Activated CD4-positive, alpha-beta T cell treated with anti-CD3 and anti-CD28 coated beads, Interleukin-2, amount 10 ng/mL, durations not matched to agents 24 days and 14 days (primary cell): ENCODE measurements at places on chromosomes 6 and 20. TPM values are rescaled to one million over a fixed set of nuclear protein-coding genes. Genes with fewer than 3 reads are reported as not detected.

DNA sequence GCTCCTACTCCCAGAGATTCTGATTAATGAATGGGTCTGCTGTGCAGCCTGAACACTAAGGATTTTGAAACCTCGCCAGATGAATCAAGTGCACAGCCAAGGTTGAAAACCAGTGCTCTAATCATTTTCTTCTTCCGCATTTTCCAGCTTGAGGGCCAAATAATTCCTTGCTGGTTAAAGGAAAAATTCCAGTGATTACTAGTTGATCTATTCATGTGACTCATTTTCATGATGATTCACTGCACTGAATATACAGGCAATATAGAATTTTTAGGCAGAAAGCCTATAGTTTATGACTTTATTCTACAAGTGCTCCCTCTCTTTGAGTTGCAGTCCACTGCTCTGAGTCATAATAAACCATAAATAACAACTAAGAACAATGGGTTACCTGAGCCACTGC, 80.6 kb upstream of the PROKR2 start:
- no peak overlapping the region for H3K4me3 ChIP-seq
- no peaks in the 10 kb centered on the region for H3K4me1 ChIP-seq
- no peaks in the 10 kb centered on the region for H3K36me3 ChIP-seq
- DNase-seq: no peak

- no peaks in the 10 kb centered on the region for H3K36me3 ChIP-seq
- no peaks in the 10 kb centered on the region for H3K4me1 ChIP-seq
- H3K27me3 ChIP-seq: no peaks in the 10 kb centered on the region
- H3K4me3 ChIP-seq: no peak overlapping the region
Measured at GRCh38 chr6:81937296-81937937, 184.9 kb upstream of the TENT5A start.

The HLA-DQB1 gene
- 1.5 and 1.6 TPM in 2 replicates for total RNA-seq

GRCh38 chr6:27742833-27743573, 169.2 kb downstream of the OR2B2 start:
- no peak overlapping the region for H3K4me3 ChIP-seq
- H3K27ac ChIP-seq: no peak overlapping the region
- H3K36me3 ChIP-seq: peaks cover 1% of the 10 kb centered on the region
- H3K4me1 ChIP-seq: peaks cover 19% of the 10 kb centered on the region
- H3K27me3 ChIP-seq: peaks cover 31% of the 10 kb centered on the region

GRCh38 chr20:59665656-59666555, 61.6 kb downstream of the PHACTR3 start:
- no peak overlapping the region for H3K27ac ChIP-seq
- no peaks in the 10 kb centered on the region for H3K27me3 ChIP-seq
- no peak overlapping the region for H3K4me3 ChIP-seq

The SLC25A27 gene
- 0.07 and 0.28 TPM in 2 replicates for total RNA-seq

The HSPA1L gene
- 1.8 and 2.5 TPM in 2 replicates for total RNA-seq

GRCh38 chr6:39378175-39378959, 55.9 kb upstream of the KCNK16 start:
- no peak for DNase-seq
- H3K4me1 ChIP-seq: peaks cover 2% of the 10 kb centered on the region
- peaks cover 8% of the 10 kb centered on the region for H3K27me3 ChIP-seq
- H3K4me3 ChIP-seq: no peak overlapping the region
- H3K27ac ChIP-seq: no peak overlapping the region

The IL17A gene
- total RNA-seq: not detected in 2 replicates

The SIRPB1 gene
- 0.82 and 2.8 TPM in 2 replicates for total RNA-seq

The COX4I2 gene
- not detected in 2 replicates for total RNA-seq

The C6orf89 gene
- total RNA-seq: 25.9 and 27.4 TPM in 2 replicates

The TUBB2B gene
- 0.12 TPM in 1 of 2 replicates, not detected in the other for total RNA-seq

The PHACTR3 gene
- not detected in 2 replicates for total RNA-seq

DNA sequence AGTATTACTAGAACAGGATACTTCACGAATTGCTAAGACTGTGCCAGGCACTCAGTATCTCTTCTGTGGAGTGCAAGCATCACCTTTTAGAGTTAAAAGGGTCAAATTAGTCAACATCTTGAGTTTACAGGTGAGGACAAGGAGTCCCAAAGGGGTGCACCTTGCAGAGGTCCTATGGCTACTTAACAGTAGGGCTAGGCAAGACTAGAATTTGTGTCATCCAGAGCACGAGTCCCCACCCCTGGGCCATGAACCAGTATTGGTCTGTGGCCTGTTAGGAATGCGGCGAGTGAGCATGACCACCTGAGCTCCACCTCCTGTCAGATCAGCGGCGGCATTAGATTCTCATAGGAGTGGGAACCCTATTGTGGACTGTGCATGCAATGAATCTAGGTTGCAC, 10.5 kb upstream of the DSTN start:
- peak overlapping the region; percentile 97 for H3K27ac ChIP-seq
- peaks cover 36% of the 10 kb centered on the region for H3K4me1 ChIP-seq
- DNase-seq: no peak
- H3K36me3 ChIP-seq: no peaks in the 10 kb centered on the region

DNA sequence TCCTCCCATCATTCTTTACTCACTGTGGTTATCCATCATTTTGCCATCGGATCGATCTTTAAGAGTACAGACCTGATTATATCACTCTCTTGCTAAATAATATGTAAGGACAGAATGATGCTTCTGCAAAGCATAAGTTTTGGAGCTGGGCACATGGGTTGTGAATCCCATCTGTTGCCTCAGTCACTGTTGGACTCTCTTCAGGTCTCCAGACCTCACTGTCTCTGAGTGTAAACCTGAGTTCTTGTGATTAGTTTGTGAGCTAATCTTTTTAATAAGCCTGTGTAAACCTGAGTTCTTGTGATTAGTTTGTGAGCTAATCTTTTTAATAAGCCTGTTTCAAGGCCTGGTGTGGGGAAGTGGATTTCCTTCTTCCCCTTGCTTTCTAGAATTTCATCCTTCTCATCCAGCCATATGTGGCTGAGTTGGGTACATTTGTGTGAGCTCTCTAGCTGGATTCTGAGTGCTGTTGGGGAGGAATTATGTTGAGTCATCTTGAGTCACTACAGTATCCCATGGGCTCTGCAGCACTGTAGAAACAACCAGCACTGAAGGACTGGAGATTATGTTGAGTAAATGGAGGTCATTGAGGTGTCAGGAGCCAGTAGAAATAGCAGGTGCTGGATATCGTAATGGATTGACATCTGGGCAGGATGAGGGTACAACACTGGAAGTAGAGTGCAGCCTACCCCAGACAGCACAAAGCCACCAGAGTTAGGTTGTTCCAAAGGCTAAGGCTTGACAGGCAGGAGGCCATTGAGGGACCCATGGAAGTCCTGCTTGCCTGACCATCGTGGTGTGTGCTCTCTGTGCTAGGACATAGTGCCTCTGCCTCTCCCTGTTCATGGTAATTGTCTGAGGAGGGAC, 52.4 kb downstream of the SCAND1 start:
- H3K36me3 ChIP-seq: peaks cover 28% of the 10 kb centered on the region
- H3K27me3 ChIP-seq: no peaks in the 10 kb centered on the region
- no peak overlapping the region for H3K27ac ChIP-seq
- H3K4me1 ChIP-seq: peaks cover 2% of the 10 kb centered on the region

The ELOVL4 gene
- 0.88 and 0.89 TPM in 2 replicates for total RNA-seq

The PTCRA gene
- not detected in 2 replicates for total RNA-seq

The SCRT2 gene
- total RNA-seq: not detected in 2 replicates

The C6orf15 gene
- total RNA-seq: not detected in 2 replicates

DNA sequence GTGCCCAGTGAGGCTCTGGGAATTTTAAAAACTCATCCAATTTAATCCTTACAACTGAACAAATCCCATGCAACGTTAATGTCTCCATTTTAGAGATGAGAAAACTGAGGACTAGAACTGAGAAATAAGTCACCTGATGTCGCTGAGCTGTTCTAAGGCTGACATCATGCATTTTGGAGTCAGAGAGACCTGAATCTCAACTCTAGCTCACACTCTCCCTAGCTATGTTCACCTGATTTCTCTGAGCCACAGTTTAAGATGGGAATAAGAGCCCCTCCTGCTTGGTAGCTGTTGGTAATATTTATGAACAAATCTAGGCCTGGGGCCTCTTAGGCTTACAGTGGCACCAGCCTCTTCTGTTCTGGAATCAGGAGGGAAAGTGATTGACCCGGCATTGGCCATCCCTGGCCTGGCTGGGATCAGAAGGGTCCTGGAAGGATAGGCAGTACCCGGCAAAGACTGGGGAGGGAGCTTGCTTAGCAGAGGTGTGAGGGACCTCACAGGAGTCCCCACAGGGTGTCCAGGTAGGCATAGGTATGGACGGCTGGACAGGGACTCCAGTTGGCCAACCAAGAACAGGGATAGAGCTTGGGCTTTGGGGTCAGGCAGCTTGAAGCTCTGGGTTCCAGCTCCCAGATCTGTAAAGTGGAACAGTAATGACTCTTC, 18.8 kb upstream of the CSNK2A1 start:
- DNase-seq: no peak
- H3K36me3 ChIP-seq: no peaks in the 10 kb centered on the region
- H3K4me3 ChIP-seq: no peak overlapping the region
- peaks cover 13% of the 10 kb centered on the region for H3K27me3 ChIP-seq
- no peak overlapping the region for H3K27ac ChIP-seq
- H3K4me1 ChIP-seq: peaks cover 3% of the 10 kb centered on the region

DNA sequence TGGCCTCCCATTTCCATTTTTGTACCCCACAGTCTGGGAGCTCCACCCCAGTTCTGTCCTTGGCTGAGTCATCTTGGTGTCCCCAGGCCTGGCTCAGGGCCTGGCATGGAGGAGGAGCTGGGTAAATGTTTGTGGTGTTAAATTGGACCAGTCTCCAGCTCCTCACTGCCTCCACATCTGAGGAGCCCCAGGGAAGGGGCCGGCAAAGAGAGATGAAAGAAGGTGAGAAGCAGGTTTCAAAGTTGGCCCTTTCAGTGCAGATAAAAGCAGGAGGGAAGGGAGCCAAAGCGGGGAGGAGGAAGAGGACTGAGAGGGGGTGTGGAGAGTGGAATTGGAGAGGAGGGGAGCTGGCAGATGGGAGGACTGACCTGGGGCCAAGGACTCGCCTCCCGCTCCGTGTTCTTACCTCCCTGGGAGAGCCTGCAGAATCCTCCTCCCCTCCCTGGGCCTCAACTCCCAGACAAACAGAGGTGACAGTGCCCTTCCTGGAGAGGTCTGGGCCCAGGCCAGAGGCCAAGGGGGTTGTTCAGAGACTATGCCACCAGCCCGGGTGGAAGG, 89.0 kb downstream of the CD40 start:
- H3K4me3 ChIP-seq: no peak overlapping the region
- H3K27me3 ChIP-seq: peaks cover 23% of the 10 kb centered on the region
- DNase-seq: no peak
- H3K36me3 ChIP-seq: no peaks in the 10 kb centered on the region
- peaks cover 17% of the 10 kb centered on the region for H3K4me1 ChIP-seq

The POM121L2 gene
- not detected in 2 replicates for total RNA-seq

DNA sequence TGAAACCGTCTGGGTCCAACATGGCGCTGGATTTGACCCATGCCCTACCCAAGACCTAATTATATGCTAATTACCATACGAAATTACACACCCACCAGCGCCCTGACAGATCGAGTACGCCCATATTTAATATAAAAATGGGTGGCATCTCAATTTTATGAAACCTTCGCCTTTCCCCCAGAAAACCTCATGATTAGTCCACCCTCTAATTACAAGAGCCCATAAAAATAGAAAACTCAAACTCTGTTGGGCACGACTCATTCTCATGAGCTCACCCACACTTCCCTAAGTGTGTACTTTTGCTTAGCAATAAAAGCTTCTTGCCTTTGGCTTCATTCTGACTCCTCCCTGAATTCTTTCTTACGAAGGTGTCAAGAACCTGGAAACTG, 136.4 kb downstream of the OR2B2 start:
- H3K27ac ChIP-seq: no peak overlapping the region
- H3K27me3 ChIP-seq: peaks cover 34% of the 10 kb centered on the region
- H3K36me3 ChIP-seq: no peaks in the 10 kb centered on the region
- peaks cover 14% of the 10 kb centered on the region for H3K4me1 ChIP-seq
- DNase-seq: no peak

The RGL2 gene
- total RNA-seq: 27.3 and 28.4 TPM in 2 replicates

GRCh38 chr6:142653710-142654420, 291.1 kb downstream of the HIVEP2 start:
- DNase-seq: peak; percentile 37
- H3K4me1 ChIP-seq: no peaks in the 10 kb centered on the region
- peaks cover 2% of the 10 kb centered on the region for H3K27me3 ChIP-seq
- H3K27ac ChIP-seq: no peak overlapping the region

DNA sequence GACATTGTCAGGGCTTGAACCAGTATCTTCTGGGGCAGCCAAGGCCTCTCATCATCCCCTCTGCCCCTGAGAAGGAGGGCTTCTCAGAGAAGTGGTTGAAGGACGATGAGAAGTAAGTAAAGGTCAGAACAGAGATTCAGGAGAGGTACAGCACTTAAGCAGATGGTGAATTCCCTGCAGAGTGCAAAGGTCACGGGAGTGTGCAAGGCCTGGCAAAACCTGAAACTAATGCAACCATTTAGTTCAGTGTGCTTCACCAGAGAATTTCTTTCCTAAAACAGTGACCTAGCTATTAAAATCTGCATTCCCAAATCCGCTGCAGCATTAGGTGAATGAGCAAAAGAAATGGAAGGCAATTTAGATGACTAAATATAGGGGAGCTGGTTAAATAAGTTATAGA, 58.4 kb downstream of the TRERF1 start:
- peaks cover 76% of the 10 kb centered on the region for H3K4me1 ChIP-seq
- peaks cover 25% of the 10 kb centered on the region for H3K36me3 ChIP-seq

GRCh38 chr6:135397172-135397952, 100.2 kb downstream of the AHI1 start:
- H3K36me3 ChIP-seq: peaks cover 13% of the 10 kb centered on the region
- no peaks in the 10 kb centered on the region for H3K27me3 ChIP-seq
- H3K4me3 ChIP-seq: no peak overlapping the region
- no peaks in the 10 kb centered on the region for H3K4me1 ChIP-seq
- no peak for DNase-seq

DNA sequence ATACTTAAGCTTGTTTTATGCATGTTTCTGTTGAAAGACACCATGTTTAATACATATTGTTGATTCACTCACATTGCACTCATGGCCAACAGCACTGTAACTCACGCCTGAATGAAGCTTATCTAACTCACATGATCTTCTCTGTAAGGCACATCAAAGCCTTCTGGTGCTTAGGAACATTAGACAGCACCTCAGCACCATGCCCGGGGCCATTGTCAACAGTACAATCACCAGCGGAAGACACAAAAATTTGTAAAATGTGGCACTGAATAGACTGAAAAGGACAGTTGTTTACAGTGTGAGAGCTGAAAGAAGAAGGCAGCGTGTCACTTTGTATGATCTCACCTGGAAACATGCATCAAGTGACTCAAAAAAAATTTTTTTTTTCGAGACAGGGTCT, 8.9 kb upstream of the TCF15 start:
- DNase-seq: no peak
- H3K4me3 ChIP-seq: no peak overlapping the region
- H3K27me3 ChIP-seq: peaks cover 32% of the 10 kb centered on the region
- no peaks in the 10 kb centered on the region for H3K4me1 ChIP-seq

DNA sequence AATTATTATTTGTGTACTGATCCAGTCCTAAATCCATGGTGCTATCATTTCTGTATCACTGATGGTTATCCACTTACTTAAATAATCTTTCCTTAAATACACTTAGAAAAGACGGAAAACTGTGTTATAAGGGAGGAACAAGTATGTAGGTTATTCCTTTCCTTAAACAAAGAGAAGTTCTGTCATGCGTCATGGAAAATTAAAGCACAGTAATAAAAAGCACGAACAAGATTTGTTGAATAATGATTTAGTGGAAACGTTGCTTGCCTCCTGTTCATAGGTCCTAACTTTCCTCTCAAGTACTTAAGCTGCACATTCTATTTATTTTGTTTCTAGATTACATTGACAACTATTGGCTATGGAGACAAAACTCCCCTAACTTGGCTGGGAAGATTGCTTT, 120.4 kb downstream of the KHDC1L start:
- no peaks in the 10 kb centered on the region for H3K27me3 ChIP-seq
- no peak overlapping the region for H3K4me3 ChIP-seq
- DNase-seq: no peak
- H3K27ac ChIP-seq: no peak overlapping the region

The OPN5 gene
- not detected in 2 replicates for total RNA-seq
